GF-D8 (cell line): ENCODE measurements at places on chromosomes 5 and 9.

GRCh38 chr9:137580209-137580953 lies 1.7 kb upstream of the DPH7 start:
- DNase-seq: no peak

DNA sequence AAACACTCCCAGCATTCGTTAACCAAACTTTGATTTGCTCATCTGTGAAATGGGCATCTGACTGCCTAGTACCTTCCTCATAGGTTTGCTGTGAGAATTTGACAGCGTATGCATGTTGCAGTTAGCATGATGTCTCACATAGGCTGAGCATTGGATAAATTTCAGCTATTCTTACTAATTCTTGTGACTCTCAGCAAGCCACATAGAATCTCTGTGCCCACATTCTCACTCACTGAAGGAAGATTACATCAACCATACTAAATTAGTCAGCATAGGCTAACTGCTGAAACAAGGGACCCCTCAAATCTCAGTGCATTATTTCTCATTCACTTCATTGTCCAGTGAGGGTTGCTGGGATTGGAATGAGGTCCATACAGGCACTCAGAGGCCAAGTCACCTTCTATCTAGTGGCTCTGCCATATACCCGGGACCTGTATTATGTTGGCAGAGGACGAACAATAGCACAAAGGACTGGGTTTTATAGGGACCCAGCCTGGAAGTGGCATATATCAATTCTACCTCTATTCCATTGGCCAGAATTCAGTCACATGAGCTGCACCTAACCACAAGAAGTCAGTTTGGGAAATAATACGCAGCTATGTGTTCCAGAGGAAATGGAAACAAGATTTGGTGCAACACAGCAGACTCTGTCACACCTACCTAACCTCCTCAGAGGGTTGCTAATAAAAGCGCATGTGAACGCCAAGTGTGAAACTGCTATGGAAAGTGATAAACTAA lies 4.2 kb upstream of the PTGER4 start:
- DNase-seq: no peak

DNA sequence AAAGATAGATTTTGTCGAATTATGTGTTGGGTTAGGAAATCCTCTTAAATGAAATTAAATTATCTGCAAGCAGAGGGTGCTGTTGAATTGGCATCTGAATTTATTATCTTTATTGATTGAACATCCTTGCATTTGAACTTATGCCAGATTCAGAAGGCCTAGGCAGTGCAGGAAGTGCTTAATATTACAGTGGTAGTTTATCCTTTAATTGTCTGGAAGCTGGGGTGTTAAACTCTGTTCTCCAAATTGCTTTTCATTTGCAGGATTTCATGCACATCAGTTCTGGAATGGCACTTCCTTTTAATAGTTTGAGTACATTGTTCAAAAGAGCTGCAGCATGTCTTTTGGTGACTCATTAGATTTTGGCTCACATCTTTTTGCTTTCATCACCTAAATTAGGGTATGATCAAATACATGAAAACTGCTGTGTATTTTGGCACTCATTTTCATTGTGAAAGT lies 186.3 kb downstream of the KDM4C start:
- DNase-seq: no peak

DNA sequence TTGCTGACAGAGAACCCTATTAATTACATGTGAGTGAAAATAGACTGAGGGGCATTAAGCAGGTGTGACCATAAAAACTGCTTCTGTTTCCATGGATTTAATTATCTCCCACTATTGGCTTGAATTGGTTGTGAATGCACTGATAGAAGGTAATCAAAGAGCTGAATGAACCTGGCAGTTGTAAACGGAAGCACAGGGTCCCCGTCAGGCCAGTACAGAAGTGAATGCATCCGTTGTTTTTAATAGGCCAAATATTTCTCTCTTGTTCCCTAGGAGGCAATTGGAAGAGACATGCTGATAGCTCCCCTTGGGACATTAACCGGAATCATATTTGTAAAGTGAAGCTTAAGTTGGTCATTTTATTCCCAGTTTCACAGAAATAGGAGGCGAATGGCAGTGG lies 147.0 kb downstream of the CAVIN4 start:
- DNase-seq: no peak

DNA sequence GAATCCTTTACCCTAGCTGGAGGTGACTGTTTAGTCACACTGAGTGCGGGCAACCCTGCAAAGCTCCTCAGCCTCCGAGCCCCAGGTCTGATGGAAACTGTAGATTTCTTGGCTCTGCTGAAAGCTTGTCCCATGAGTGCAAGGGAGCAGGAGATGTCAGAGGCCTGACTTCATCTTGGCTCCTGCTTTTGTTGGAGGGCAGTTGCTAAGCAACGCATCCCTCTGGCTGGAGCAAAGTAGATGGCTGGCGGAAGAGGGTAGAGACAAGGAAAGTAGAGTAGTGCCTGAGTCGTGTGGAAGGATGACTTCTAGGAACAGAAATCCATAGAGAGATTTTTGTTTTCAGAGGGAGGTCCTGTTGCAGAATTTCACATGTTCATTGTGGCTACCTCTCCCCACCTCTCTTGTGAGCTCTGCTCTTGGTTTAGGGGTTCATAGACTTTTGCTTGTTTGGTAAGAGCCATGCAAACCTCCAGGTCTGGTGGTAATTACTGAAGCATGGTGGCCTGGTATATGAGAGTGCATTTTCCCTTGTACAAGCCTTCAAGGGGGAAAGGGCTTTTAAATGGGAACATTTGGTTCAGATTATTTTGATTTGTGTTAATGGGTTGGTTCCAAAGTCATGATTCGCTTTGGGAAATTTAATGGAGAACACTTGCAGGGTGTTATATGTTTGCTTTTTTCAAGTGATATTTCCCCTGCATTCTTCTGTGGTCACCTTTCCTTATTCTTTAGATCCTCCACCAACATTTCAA lies 71.5 kb downstream of the ARHGAP26 start:
- DNase-seq: no peak

DNA sequence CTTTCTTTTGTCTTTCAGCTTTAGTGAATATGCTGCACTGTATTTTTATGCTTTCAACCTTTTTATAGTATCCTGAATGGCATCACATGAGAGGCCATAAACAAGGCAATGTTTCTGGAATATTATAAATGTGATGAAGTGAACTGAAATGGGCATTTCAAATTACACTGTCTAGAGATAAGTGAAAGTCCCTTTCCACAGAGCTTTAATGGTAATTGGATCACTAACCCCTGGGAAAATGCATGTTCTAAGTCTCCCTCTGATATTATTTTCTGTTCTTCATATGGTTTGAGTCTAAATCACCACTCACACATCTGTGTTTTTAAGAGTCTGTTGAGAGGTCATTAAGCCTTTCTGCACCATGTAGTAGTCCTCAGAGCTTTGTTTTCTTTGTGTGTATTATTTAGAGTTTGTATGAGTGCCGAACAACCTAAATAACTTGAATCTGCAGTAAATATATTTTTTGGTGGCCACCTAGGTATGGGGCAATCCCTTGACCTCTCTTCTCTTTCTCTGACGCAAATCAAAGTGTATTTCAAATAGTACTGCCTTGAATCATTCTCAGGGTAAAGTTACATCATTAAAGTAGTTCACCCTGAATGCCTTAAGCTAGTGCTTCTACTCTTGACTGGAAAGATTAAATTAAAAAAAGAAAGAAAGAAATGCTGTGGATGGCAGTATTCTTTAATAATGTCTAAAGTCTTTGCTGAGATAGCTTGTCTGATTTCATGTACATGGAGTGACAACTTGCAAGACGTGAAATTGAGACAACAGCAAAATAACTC lies 1931.0 kb upstream of the CDH6 start:
- DNase-seq: no peak

GRCh38 chr5:102077920-102078319 lies 218.2 kb downstream of the SLCO4C1 start:
- no peak for DNase-seq

DNA sequence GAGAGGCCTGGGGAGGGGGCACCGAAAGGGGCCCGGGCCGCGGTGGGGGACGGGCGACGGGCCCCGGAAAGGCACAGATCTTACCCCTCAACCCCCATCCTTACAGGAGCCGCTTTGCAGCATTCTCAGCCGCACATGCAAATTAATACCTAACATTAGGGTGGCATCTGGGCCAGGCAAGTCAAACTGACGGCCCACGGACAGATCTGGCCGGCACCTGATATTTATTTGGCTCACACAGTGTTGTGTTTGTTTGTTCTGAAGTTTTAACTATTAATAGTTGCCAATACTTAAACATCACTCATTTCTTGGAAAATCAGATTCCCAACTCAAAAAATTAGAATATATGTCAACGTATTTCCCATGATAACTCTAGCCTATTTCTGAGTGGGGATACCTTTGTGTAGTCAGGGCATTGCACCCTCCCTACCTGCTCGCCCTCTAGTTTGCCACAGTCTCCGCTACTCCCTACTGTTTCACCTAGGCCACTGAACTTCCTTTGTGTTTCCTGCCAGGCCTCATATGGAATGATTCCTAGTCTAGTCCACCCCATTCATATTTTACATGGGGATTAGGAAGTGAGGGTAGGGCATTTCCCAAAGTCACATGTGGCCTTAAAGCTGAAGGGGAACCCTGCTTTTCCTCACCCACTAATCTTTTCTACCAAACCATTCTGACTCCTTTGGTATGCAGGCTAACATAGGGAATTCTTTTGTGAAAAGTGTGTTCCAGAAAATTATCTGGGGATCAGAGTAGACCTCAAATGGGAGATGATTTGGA lies 71.9 kb upstream of the LARP1 start:
- no peak for DNase-seq
